ENCODE measurements at places on chromosomes 7 and 10.

DNA sequence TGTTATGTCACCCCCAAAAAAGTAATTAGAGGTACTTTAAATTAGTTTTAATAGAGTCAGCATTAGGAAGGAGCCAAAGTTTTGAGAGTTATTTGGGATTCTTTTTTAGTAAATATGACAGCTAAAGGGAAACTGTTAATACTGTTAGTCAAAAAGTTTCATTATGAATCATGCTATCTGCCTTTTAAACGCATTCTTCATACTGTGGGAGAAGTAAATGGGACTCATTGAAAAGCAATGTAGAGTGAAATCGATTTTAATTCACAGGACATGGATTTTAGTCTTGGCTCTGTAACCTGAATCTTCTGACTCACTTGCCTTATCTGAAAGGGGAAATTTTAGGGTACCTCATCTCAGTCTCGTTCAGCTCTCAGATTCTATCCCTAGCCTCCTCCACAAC, 105.1 kb downstream of the AASS start:
- no peak for DNase-seq

- DNase-seq = no peak
Measured at GRCh38 chr7:142108728-142109505, 2.6 kb upstream of the MGAM2 start.

GRCh38 chr7:157125376-157126223, 13.1 kb upstream of the UBE3C start:
- DNase-seq = no peak

DNA sequence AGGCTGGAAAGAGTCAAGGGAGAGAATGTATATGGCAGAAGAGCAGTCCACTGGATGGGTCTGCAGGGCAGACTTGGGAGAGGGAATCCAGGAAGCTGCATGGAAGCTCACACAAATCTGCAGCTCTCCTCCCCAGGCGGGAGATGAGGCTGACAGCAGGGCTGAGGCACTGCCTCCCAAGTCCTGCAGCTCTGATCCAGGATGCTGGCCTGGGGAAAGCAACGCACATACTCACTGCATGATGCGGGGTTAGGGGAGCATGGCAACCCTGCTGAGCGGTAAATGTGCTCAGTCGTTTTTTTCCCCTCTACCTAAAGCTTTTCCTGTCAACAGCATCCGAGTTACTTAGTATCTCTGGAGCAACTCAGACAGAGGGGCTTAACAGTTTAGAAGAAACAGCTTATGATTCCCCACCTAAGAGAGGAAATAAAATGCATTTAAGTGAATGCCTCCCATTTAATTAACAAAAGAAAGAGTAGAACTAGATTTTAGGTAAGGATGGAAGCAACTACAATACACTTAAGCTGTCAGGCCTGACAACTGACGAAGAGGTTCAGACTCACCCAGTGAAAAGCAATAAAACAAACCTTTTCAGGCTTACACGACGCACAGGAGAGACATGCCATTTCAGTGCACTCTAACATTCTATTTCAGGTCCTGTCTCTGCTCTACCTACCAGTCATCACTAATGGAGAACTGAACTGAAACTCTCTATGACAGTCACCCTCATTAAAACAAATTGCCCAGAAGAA, 37.0 kb downstream of the CHCHD3 start:
- no peak for DNase-seq

- no peak for DNase-seq
Measured at GRCh38 chr7:149248777-149249176, 9.3 kb downstream of the ZNF212 start.

DNA sequence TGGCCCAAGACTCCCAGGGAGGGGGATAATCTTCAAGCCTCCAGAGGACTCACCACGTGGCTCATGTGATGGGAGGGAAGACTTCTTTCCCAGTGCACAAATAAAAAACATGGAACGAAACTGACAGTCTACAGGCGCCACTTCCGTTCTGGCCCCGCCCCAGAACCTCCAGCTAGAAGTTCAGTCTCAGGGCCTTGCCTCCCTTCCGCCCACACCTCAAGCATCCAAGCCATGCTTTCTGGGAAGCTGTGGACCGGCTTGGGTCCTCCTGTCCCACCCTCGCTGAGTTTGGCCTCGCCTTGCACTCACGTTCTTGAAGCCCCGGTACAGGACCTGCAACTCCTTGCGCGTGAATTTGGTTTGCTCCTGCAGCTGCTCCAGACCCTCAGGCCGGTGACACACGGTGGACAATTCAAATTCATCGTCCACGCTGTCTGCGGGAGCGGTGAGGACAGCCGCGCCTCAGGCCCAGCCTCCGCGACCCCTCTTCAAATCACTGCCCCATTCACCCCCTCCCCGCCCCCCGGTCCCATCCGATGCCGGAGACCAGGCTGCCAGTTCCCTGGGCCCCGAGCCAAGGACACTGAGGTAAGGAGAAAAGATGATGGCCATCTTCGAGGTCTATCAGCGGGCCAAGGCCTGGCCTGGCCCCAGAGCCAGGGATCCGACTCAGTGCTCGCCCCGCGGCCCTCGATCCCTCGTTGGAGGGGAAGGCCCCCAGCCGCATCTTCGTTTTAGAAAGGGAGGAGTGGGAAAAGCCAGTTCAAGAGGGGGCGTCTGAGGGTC, 10.7 kb upstream of the OGA start:
- no peak for DNase-seq

DNA sequence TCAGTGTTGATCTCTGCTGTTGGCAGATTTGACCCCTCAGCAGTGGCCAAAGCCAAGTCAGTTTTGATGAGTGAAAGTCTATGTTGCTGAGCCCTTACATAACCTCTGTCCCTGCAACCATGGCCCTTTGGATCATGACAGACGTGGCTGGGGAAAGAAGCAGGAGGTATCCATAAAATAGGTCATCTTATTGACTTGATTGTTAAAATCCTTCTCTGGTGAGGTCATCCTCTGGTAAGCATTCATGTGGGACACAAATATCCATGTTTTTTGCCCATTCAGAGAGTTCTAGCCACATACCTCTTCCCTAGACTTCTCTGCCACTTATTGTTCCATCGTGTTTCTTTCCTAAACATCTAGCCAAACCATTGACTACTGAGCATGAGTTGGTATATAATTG, 251.9 kb upstream of the PTER start:
- DNase-seq = no peak

DNA sequence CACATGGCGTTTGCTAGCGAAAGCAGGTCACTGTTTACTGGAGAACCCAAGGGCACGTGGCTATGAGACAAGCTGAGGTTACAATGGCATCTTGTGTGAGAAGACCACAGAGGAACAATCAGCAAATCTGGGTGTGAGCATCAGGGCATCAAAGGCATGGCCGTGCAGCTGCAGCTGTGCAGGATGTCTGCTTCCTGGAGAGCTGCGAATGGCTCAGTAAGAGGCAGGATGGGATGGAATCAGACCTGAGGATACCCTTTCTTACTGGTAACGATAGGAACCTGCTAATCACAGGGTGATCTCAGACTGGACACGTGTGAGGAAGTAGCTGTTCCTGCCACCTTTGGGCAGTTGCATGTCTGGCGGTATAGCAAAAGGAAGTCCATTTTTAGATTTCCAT, 119.5 kb downstream of the RNF216 start:
- no peak for DNase-seq

- DNase-seq = no peak
Measured at GRCh38 chr10:57884407-57884806, 383.3 kb downstream of the IPMK start.

DNA sequence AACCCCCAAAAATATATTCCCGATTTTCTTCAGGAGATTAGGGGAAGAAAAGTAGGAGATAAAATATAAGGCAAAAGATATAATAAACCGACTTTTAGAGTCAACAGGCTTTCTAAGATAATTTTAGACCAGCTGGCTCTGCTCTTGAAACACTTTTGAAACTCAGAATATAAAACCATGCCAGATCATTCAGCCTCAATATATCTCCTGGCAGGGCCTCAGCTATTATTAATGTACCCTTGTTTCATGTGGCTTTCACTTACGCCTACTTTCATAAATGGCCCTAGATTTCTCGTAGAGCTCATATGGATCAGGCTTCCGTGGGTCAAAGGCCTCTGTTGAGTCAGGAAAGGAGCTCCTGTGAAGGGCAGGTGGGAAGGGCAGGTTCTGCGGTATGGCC, 396.0 kb downstream of the PHTF2 start:
- no peak for DNase-seq

- DNase-seq = peak; percentile 46
Measured at GRCh38 chr7:107659666-107660065, 962 bp upstream of the SLC26A4 start.

GRCh38 chr7:147071536-147071935, 954.9 kb downstream of the CNTNAP2 start:
- DNase-seq = no peak

DNA sequence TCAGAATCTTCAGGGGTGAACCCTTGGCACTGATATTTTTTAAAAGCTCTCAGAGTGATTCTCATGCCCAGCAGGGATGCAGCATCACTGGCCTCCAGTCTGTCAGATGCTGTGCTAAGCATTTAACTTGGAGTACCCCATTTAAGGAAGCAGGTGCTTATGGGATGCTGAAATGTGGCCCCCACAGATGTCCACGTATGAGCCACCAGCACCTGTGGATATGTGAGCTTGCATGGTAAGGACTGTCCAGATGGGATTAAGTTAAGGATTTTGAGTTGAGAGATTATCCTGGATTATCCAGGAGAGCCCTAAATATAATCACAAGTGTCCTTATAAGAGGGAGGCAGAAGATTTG, 17.7 kb downstream of the CHST3 start:
- DNase-seq = no peak

- no peak for DNase-seq
Measured at GRCh38 chr10:74433595-74433956, 282.6 kb downstream of the ADK start.

DNA sequence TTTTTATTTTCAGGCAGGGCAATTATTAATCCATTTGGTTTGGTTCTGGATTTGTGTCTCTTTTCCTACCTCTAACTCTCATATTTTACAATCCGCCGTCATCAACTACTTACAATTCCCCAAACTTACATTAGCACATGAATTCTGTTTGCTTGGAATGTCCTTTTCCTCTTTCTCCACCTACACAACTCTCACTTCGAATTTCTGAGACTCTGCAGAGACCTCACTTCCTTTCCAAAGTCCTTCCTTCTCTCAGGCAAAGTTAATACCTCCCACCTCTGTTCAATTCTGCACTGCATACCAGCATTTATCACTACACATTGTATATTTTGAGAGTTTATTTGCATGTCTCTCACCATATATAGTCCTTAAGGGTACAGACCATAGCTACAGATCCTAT, 122.7 kb upstream of the LRRTM3 start:
- DNase-seq = no peak

DNA sequence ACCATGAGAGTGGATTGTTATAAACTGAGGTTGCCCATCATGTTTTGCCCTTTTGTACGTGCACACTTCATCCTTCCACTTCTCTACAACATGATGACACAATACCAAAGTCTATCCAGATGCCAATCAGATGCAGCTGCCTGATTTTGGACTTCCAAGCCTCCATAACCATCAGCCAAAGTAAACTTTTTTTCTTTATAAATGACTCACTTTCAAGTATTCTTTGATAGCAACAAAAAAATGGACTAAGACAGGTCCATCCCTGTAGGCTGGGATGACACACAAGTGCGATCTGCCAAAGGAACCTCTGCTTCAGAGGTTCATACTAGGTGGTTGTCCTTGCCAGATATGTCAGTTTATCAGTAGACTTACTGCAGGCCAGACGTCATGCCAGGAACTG, 320.2 kb upstream of the FZD1 start:
- DNase-seq = no peak

DNA sequence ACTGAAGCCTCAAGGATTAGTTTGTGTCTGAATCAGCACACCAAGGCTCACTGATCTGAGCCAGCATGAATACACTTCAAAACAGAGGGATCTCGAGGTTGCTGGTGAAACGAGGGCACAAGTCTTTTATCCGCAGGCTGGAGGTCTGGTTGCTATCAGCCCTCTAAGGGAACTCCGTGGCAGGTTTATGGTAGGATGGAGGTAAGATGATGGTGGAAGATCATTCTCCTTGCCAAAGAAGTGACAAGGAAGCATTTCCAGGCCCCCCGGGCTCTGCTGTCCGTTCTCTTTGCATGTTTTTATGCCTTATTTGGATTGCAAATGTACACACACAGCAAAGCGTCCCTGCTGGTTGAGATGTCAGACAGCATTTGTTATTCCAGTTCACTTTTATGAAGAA, 268.3 kb downstream of the ARHGAP12 start:
- no peak for DNase-seq

- DNase-seq = no peak
Measured at GRCh38 chr10:20207653-20208052, 391.4 kb downstream of the PLXDC2 start.

GRCh38 chr10:113995201-113995600, 48.5 kb upstream of the ADRB1 start:
- DNase-seq = no peak

GRCh38 chr7:156927571-156928405, 21.7 kb upstream of the NOM1 start:
- DNase-seq = no peak

- DNase-seq = no peak
Measured at GRCh38 chr10:3408603-3409365, 236.2 kb upstream of the PITRM1 start.

- no peak for DNase-seq
Measured at GRCh38 chr7:55438757-55439525, 73.8 kb downstream of the LANCL2 start.

All from NK-92 treated with Interleukin-12 subunit alpha and Interleukin-12 subunit beta, amount 100 ng/mL, for 24 hours (cell line).